ENCODE measurements at places on chromosomes 7 and 10.

- DNase-seq: no peak
Observed at GRCh38 chr10:49628599-49628998, 14.8 kb downstream of the CHAT start.

- no peak for DNase-seq
Observed at GRCh38 chr7:55917771-55918170, 30.5 kb downstream of the ZNF713 start.

DNA sequence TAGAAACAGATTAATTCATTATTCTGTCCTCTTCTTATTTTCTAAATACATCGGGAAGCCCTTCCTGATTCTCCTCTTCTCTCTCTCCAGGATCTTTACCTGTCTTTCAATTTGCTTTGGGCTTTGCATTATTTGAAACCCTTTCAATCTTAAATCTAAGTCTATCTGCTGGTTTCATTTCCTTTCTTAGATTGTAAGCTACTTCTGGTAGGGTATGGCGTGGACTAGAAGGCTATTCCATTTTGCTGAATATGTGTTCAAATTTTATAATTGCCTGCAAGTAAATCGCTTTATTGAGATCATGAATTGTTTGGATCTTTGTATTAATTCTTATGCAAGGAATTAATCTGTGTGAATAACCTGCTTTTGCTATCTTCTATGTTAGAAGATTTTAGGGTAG lies 11.1 kb downstream of the STAM start:
- no peak for DNase-seq

- DNase-seq: no peak
Observed at GRCh38 chr10:132829403-132829802, 43.5 kb upstream of the NKX6-2 start.

- no peak for DNase-seq
Observed at GRCh38 chr10:77894058-77894457, 32.5 kb downstream of the DLG5 start.

GRCh38 chr10:122062831-122063674 lies 74.1 kb downstream of the TACC2 start:
- no peak for DNase-seq

DNA sequence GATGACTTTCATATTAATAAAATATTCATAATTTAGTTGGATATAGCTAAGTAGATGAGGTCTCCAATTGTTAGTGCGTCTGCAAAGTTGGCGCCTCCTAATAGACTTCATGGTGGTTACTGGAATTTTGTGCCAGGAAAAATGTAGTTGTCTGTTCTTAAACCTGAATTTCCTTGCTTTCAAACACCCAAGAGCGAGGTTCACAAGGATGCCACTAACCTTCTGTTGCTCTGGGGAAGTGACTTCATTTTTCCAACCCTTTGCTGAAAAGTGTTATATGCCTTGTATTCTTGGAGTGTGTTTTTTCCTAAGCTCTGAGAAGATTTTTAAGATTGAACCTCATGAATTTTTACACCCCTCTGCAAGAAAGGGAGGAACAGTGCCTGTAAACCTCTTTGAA lies 98.9 kb upstream of the GLCCI1 start:
- DNase-seq: no peak

- DNase-seq: no peak
Observed at GRCh38 chr10:10677479-10677878, 340.2 kb upstream of the CELF2 start.

GRCh38 chr7:26404189-26404996 lies 112.7 kb downstream of the SNX10 start:
- no peak for DNase-seq

GRCh38 chr7:43785420-43785819 lies 26.9 kb downstream of the BLVRA start:
- no peak for DNase-seq

- DNase-seq: no peak
Observed at GRCh38 chr10:125299461-125299860, 139.1 kb upstream of the CTBP2 start.

GRCh38 chr10:110036640-110037039 lies 28.9 kb downstream of the ADD3 start:
- DNase-seq: no peak

DNA sequence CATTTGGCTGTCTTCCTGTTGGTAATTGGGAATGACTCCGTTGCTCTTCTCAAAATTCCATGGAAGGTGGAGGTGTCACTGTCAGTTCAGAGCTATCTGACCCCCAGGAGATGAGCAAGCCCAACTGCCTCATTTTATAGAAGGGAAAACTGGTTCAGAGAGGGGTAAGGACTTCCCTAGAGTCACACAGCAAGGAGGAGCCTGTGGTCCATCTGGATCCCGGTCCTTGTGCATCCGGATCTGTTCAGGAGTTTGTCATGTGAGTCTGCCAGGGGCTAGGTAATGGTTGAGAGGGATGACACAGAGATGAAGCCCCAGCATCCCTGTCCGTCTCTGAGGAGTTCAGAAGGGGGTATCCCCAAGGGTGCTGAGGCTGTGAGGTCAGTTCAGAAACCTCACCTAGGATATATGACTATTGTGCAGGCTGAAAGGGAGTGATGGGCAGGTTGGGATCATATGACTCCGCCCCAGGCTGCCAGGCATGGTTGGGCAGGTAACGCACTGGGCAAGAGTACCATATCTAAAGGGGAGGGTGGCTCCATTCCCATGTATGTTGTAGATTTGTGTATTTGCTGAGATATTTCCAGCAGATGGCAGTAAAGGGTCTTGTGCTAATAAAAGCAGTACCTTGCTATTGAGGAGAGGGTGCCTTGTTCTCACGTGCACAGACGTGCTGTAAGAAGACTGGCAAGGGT lies 16.0 kb upstream of the SLC29A3 start:
- no peak for DNase-seq

All from activated T-cell treated with anti-CD3 and anti-CD28 coated beads for 1 hour (primary cell).